ENCODE measurements at places on chromosomes 7 and 10. TPM values are rescaled to one million over a fixed set of nuclear protein-coding genes. Genes with fewer than 3 reads are reported as not detected.

Gene OLAH
- 1.7 TPM for total RNA-seq

Gene FAM24B
- total RNA-seq, result 3.8 TPM

Gene PSD
- 5.3 TPM for total RNA-seq

DNA sequence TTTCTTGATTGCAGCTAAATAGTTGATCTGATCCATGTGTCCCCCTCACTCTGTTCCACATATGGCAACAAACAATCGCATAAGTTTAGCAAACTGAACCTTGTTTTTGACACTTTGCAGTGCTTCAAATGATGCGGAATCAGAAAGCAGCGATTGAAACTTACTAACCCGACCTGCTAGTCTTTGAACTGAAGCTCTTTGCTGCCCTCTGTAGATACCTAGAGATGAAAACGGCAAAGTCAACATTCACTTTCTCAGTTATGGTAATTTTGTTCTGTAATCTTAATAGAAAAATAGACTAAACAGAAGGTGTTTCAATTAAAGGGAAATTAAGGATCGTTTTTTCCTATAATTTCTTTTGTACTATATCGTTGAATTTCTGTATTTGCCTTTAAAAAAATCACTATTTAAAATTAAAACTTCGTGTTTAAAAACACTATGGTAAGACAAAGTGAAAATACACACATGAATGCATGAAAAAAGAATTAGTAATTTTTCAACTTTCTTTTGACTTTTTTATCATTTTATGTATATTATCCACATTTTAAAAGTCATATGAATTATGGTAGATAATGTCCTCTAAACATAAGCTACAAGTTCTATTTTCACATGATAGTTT lies 276.5 kb downstream of the MAGI2 start:
- no peak overlapping the region for H3K27ac ChIP-seq
- no peaks in the 10 kb centered on the region for H3K27me3 ChIP-seq
- H3K4me1 ChIP-seq, result no peaks in the 10 kb centered on the region
- no peak overlapping the region for H3K4me3 ChIP-seq
- no peaks in the 10 kb centered on the region for H3K36me3 ChIP-seq

DNA sequence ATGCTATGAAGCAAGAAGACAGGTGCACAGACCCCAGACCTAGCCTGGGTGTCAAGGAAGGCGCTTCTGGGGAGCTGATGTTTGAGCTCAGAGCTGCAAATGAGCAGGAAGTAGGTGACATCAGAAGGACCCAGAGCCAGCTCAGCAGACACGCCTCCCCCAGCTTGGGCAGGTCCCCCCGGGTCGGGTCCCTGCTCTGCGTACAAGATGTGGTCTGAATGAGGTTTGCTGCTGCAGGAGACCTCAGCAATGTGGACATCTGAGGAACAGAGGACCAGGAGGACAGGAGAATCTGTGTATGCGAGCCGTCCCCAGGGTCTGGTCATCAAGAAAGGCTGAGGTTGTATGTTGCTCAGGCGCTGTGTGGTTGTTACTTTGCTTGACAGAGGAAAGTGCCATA lies 51.8 kb downstream of the TACC2 start:
- H3K4me1 ChIP-seq, result peaks cover 17% of the 10 kb centered on the region
- no peaks in the 10 kb centered on the region for H3K36me3 ChIP-seq
- H3K4me3 ChIP-seq, result no peak overlapping the region
- H3K27ac ChIP-seq, result no peak overlapping the region

GRCh38 chr7:21076054-21076453 lies 289.4 kb upstream of the SP8 start:
- no peak overlapping the region for H3K27ac ChIP-seq
- H3K4me1 ChIP-seq, result no peaks in the 10 kb centered on the region
- DNase-seq, result no peak
- no peaks in the 10 kb centered on the region for H3K27me3 ChIP-seq

Data from lower lobe of right lung (tissue), 2 donors.